ENCODE measurements at places on chromosomes 3 and 15.

DNA sequence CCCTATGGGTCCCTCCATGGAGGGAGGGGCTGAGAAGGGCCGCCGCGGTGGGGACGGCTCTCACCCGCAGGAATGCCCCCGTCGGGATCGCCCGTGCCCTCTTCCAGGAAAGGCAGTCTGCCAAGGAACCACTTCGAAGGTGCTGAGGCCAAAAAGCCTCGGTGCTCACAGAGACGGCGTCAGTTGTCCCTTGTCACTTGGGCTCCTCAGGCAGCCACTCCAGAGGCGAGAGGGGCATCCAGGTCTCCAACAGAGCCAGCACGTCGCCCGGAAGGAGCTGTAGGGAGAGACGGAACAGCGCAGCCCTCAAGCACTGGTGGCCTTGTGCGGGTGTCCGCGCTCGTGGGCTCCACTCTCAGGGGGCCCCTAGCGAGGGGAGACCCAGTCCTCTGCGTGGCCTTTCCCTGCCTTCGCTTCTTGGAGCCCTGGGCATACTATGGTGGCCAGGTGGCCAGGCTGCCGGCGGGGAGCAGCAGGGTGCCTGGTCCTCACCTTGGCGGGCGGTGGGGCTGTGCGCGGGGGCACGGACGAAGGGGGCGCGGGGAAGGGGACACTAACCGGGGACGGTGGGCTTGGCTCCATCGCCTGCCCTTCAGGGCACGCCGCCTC is 994 bp downstream of the MESP1 start:
- no peak for DNase-seq

DNA sequence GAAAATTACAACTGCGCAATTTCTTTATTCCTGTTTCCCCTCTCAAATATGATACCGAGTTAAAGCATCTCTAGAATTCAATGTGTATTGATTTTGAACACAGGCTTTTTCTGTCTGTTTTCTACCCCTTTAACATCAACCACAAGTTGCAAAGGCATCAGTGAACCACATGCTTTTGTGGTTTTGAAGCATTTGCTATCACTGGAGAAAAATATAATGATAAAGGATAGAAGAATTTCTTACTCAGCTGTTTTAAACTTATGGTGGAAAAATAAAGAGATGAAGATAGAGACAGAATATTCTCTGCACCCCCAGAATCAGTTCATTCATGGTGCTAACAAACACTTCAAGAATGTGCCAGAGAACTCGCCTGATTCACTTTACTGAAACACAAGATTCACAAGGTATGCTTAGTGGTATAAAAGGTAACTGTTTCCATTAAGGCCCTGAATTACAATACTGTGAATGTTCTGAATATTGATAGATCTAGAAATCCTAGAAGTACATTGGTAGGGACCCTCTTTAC is 9.5 kb upstream of the DPPA4 start:
- DNase-seq, result no peak

- no peak for DNase-seq
These were observed 351.5 kb upstream of the TPM1 start for GRCh38 chr15:62691008-62691407.

GRCh38 chr3:117282566-117282965 is 573.0 kb downstream of the TUSC7 start:
- DNase-seq, result no peak

DNA sequence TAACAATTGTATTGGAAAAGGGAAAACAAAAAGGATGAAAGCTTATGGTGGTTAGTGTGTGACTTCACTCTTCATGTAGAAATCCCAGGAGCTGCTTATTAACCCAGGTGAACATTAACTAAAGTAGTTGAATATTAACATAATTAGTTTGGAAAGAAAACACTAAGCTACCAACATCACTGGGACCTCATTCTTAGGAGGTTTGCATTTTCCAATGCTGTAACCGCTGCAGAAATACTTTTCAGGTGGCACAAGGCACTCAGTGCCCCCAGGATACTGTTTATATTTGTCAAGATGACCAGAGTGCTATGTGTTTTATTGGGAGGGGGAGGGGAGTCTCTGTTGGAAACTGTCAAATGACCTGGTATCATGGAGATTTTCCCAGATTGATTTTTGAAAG is 25.9 kb upstream of the VILL start:
- no peak for DNase-seq

DNA sequence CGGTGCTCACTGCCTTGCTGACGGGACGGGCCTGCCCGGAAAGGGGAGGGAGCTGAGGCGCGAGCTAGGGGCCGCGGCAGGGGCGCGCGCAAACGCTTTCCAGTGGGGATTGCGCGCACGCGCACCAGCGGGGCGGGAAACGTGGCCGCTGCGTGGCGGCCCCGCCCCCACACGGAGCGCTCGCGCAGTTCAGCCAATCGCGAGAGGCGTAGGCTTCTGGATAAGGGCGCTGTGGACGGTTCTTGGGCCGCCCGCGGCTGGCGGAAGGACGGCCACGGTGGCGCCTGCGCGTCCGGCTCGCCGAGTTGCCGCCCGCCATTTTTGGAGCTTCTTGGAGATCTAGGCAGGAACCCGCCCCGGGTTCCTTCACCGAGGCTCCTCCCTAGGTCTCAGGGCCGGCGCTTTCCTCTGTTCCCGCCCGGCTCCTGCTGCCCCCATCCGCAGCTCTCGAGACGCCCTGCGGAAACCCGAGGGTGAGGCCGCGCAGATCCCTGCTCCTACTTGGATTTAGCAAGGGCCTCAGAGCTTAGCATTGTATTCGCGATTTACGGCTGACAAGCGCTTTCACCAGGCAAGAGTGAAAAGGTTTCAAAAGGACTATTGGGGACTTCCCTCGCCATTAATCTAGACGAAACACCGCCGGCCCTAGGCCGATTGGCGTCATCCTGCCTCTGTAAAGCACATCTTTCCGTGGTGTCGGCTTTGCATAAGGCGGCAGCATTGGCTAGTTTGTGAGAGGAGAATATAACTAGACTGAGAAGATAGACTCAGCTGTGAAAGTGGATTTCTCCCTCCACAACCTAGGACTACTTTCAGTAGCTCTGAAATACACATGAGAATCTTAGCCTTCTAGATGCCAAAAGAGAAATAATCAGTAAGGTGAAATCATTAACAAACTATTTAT is 496 bp upstream of the STAG1 start:
- peak; percentile 99 for DNase-seq

- no peak for DNase-seq
These were observed 8.8 kb upstream of the MUC20 start for GRCh38 chr3:195711813-195712534.

- DNase-seq, result no peak
These were observed 249.5 kb upstream of the EOMES start for GRCh38 chr3:27971600-27971999.

- no peak for DNase-seq
These were observed 11.2 kb upstream of the TXNRD3 start for GRCh38 chr3:126665959-126666657.

- DNase-seq, result no peak
These were observed 60.3 kb downstream of the B3GNT5 start for GRCh38 chr3:183313351-183313750.

GRCh38 chr3:27573138-27573537 is 89.0 kb upstream of the SLC4A7 start:
- DNase-seq, result no peak

- DNase-seq, result no peak
These were observed 47.9 kb downstream of the SEMA3G start for GRCh38 chr3:52396907-52397591.

Measured in stimulated activated naive CD4-positive, alpha-beta T cell treated with Interleukin-2 at 50 U/mL for 16 hours (primary cell).